ENCODE measurements at places on chromosomes 7 and 10.

GRCh38 chr10:63120554-63120953 is 12.6 kb upstream of the NRBF2 start:
- DNase-seq: no peak

DNA sequence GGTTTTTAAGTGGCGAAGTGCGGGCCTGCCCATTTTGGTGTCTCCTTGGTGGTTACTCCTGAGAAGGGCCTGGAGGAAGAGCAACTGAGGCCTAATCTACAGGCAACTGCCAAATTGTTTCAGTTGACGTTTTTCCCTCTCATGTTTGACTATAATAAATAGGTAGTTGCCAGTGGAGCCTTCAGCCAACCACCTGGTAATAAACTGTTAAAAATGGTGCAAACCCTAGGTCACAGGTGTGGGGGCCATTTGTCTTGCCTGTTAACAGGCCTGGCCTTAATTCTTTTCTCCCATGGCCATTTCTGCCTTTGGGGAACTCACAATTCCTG is 3.7 kb downstream of the IKZF1 start:
- peak; percentile 38 for DNase-seq

- DNase-seq: no peak
Observed at GRCh38 chr10:96576277-96576980, 10.4 kb downstream of the TM9SF3 start.

- DNase-seq: no peak
Observed at GRCh38 chr7:15546272-15546792, 15.5 kb downstream of the AGMO start.

DNA sequence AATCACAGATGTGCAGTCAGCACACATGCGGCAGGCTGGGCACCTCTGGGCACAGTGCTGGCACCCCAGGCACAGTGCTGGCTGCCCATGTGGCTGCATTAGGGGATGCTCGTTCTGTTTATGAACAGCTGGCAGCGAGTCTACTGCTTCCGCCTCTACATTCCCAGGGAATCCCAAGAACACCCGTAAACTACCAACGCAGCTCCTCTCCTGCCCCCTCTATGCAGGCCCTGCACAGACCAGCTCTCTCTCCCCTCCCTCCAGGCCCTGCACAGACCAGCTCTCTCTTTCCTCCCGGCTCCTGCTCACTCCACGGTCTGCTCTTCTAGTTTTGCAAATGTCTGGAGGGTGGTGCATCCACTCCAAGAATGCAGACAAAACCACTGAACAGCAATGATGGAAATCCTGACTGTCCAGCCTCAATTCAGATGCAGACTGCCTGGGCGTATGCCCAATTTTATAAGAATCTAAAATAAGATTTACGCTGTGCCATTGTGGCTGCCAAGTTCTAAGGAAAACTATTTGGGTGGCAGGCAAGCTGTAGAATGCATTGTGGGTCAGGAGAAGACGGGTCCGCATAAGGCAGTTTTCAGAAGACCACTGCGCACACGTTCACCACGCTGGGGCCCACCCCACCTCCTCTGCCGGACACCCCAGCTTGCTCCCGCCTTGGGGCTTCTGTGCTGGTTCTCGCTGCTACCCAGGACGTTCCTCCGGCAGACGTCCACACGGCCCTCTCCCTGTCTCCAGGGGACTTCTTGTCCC is 234.6 kb downstream of the ZMYND11 start:
- no peak for DNase-seq

DNA sequence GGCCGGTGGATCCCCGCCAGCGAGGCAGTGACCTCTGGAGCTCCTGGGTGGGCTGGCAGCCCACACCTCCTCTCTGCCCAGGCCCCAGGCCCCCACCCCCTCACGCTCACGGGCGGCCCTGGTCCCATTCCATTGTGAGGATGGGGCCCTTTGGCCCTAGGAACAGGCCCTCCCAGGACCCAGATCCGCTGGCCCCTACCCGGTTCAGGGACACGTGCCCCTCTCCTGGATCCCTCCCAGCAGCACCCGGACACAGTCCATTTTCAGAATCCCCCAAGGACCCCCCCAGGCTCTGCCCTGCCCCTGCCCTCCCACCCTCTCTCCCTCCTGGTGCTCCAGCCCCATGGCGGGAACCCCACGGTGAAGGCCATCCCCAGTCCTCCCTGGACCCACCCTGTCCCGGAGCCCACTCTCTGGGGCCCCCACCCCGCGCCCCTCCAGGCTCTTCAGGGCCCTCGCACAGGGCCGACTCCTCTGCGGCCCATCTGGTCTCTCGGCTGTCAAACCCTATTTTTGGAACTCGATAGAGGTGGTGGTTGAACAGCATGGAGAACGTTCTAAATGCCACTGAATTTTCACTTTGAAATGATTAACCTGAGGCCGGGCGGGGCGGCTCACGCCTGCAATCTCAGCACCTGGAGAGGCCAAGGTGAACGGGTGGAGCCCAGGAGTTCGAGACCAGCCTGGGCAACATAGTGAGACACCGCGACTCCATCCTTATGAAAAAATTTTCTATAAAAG is 8.1 kb downstream of the ADAP1 start:
- DNase-seq: no peak

- no peak for DNase-seq
Observed at GRCh38 chr7:25350041-25350440, 121.8 kb upstream of the NPVF start.

DNA sequence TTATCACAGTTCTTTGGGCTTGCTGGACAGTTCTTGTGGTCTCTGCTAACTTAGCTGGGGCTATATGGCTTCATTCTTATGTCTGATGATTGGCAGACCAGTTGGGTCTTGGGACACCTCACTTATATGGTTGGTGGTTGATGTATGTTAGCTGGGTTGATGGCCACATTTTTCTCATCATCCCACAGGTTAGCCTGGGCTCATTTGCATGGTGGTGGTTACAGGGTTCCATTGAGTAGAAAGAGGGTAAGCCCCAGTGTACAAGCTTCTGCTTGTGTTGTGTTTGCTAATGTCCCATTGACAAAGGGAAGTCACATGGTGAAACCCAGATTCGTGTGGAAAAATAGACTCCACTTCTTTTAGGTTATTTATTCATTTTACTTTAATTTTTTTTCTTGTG is 40.6 kb downstream of the TMEM60 start:
- no peak for DNase-seq

DNA sequence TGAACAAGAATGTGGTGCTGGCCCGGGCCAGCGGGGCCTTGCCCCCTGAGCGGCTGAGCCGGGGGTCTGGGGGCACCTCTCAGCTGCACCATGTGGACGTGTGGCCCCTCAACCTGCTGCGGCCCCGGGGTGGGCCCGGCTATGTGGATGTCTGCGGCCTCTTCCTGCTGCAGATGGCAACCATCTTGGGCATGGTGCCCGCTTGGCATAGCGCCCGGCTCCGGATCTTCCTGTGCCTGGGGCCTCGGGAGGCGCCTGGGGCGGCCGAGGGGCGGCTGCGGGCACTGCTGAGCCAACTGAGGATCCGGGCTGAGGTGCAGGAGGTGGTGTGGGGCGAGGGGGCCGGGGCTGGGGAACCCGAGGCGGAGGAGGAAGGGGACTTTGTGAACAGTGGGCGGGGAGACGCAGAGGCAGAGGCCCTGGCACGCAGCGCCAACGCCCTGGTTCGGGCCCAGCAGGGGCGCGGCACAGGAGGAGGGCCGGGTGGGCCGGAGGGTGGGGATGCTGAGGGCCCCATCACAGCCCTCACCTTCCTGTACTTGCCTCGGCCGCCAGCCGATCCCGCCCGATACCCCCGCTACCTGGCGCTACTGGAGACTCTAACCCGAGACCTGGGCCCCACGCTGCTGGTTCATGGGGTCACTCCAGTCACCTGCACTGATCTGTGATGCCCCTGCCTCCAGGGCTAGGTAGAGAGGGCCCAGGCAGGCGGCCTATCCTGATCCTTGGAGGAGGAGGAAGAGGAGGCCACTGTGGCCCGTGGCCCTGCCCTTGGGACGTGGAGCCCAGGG is 1.1 kb upstream of the TRIP6 start:
- DNase-seq: no peak

All from CD4-positive, alpha-beta T cell treated with Interleukin-4 for 1 hour (primary cell).